ENCODE measurements at places on chromosomes 7 and 10.

- DNase-seq = no peak
Measured at GRCh38 chr10:121822180-121822579, 105.7 kb downstream of the ATE1 start.

- peak; percentile 77 for DNase-seq
Measured at GRCh38 chr10:61643316-61643751, 19.4 kb upstream of the CABCOCO1 start.

- DNase-seq = no peak
Measured at GRCh38 chr7:96786998-96787395, 77.4 kb upstream of the SEM1 start.

DNA sequence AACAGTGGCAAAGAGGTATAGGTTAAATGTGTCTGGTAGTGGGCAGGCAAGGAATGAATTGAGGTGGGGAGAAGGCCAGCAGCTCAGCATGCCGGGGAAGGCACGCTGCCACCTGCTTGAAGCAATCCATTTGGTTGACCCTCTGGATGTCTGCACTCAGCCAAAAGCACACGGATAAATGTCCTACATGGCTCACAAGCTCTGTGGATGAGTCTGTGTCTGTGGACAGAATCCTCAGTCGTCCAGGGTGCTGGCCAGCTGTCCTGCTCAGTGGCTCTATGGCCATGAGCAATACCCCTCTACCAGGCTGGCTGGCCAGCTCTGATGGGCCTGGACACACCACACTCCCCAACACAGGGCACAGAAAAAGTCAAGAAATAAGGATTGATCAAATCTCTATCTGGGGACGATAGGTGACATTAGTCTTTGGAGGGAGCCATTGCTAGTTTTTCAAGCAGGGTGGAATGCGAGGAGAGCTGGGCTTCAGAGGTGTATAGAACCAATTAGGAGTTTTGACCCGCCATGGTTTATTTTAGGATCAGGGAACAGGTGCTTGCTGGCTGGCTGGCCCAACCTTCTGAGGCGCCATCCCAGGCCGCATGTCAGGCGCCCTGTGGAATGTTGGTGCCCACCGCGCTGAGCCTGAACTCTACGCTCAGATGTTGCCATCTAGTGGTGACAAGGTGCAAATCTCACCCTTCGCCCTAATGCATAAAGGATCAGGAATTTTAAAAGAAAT, 493.4 kb downstream of the TNS3 start:
- peak; percentile 71 for DNase-seq

GRCh38 chr10:87054373-87055295, 34.5 kb downstream of the FAM25A start:
- peak; percentile 66 for DNase-seq

DNA sequence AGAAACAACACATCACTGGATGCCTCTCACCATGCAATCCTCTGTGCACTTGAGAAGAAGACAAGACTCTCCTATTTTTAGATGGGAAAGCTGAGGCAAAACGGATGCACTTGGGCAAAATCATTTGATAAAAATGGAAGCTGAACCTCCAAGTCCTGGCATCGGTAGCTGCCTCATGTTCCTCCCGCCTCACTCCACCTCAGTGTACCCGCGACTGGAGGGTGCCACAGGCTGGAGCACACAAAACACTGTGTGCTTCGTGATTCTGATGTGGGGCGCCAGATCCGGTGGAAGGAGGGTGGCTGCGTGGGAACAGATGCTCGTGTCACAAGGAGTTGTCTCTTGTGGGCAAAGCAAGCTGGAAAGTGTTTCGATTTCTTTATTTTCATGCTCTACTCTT, 41.3 kb downstream of the TAS2R41 start:
- DNase-seq = no peak

GRCh38 chr10:101005869-101006567, 6.4 kb downstream of the LZTS2 start:
- DNase-seq = no peak

- DNase-seq = no peak
Measured at GRCh38 chr7:36707465-36707864, 16.8 kb downstream of the AOAH start.

Measured in fibroblast of skin of right quadriceps (primary cell).